ENCODE measurements at places on chromosomes 4 and X. TPM values are rescaled to one million over a fixed set of nuclear protein-coding genes. Genes with fewer than 3 reads are reported as not detected.

The HTN3 gene
- total RNA-seq, result not detected

The SLC34A2 gene
- total RNA-seq, result 2.1 TPM

The ANKRD37 gene
- 4.6 TPM for total RNA-seq

The IRAK1 gene
- total RNA-seq, result 60.3 TPM

GRCh38 chrX:155951237-155951789 is 46.2 kb upstream of the IL9R start:
- DNase-seq, result no peak

GRCh38 chr4:71814433-71814832 is 30.6 kb upstream of the GC start:
- no peak for DNase-seq

DNA sequence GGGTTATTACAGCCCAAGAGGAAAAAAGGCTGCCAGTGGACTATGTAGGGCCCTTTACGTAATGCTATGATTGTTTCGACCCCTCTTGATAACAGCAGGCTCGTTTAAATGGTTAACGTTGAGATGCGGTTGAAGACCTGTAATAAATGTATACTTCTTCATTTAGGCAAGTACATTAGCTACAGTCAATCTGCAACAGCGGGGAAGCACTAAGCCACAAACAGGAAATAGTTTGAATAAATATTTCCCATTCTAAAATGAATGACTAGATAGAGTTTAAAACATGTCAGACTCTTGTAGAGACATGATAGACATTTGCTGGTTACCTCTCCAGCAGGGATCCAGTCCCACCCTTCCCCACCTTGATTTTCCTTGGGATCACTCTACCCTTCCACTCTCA is 38.1 kb upstream of the STIM2 start:
- DNase-seq, result no peak

DNA sequence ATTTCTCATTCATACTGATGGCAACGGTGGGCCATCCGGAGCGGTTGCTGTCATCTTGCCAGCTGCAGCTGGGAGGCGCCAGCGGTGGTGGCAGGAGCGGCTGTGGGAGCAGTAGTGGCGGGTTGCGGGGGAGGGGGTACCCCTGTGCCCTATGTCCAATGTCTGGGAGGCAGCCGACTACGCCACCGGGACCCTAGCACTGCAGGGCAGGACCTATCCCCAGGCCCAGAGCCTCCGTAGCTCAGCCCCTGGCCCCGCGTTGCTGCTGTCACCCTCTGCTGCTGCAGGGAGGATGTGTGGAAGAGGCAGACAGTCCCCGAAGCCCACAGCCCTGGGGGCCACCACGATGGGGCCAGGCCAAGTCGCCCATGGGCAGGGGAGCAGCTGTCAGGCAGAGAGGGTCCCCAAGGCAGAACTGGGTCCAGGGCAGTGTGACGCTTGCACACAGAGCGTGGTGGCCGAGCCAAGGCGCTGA is 10.0 kb upstream of the SPP1 start:
- no peak for DNase-seq

- DNase-seq, result no peak
Observed at GRCh38 chr4:60500810-60501209, 699.3 kb upstream of the ADGRL3 start.

Measured in glutamatergic neuron (in vitro differentiated cells).